Stimulated activated CD4-positive, alpha-beta T cell treated with anti-CD3 and anti-CD28 coated beads, Interleukin-15, amount 100 ng/mL, for 24 hours (primary cell): ENCODE measurements at places on chromosomes 13 and 19.

GRCh38 chr13:60590800-60591747 lies 194.1 kb downstream of the TDRD3 start:
- DNase-seq, result no peak

DNA sequence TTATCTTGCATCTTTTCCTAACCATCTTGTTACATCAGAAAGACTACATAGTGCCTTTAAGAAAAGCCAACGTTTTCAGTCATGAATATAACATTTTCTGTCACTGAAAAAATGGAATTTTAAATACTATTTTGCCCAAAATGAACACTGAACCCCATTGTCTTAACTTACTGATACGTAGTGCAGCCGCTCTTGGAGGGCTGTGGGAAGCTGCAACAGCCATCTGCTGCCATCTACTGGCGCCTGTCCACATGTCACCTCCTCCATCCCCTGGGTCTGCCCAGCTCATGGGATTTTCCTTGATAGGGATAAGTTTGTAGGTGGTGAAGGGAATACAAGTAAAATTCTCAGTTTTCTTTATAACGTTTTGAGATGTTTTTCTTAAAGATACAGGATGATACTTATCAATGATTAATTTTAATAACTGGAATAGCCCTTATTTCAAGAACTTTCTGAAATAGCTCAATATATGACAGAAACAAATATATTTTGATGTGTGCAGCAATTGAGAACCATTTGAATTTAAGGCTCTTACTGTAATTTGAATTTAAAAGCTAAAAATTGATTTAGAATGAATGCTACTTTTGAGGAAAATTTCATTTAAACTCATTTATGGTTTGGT lies 73.7 kb downstream of the GGACT start:
- peak; percentile 80 for DNase-seq

DNA sequence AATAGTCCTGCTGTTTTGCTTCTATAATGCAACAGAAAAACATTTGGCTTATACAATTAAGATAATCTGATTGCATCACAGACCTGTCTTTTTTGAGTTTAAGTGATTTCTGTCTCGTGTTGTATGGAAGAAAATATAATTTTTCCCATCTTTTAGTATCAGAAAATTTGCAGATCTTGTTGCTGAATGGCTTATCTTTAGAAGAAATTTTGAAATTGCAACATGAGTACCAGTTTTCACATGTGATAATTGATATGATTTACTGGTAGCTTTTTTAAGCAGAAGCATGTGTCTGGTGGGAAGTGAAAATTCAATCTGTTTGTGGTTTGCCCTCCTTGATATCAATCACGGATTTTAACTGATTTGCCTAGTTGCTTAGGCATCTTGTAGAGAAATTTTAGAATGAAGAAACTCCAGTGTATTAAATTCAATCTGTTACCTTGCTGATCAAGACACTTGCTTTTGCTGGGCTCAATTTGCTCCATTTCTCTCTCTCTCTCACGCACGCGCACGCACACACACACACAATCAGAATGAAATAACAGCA lies 89.8 kb upstream of the MYCBP2 start:
- DNase-seq, result no peak

GRCh38 chr19:41893899-41894298 lies 10.9 kb downstream of the ARHGEF1 start:
- DNase-seq, result no peak

GRCh38 chr13:106466691-106467426 lies 68.6 kb downstream of the EFNB2 start:
- no peak for DNase-seq

GRCh38 chr13:102318233-102318632 lies 83.6 kb downstream of the FGF14 start:
- no peak for DNase-seq
